ENCODE measurements at places on chromosomes 7 and 10.

DNA sequence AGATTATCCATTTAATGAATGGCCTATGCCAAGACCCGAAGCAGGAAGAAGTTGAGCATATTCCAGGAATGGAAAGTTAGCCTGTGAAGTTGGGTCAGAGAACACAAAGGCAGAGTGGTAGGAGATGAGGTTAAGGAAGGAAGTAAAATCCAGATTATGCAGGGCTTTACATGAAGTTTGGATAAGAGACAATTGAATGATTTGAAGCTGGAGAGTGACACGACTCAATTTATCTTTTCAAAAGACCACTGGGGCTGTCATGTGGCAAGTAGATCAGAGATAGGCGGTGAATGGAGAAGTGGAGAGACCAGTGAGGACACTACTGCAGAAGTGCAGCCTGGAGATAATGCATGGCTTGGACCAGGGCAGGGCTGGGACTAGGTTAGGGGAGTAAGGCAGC lies 7.2 kb upstream of the CNOT4 start:
- no peak for DNase-seq

GRCh38 chr7:138350701-138351357 lies 109.2 kb upstream of the TRIM24 start:
- no peak for DNase-seq

DNA sequence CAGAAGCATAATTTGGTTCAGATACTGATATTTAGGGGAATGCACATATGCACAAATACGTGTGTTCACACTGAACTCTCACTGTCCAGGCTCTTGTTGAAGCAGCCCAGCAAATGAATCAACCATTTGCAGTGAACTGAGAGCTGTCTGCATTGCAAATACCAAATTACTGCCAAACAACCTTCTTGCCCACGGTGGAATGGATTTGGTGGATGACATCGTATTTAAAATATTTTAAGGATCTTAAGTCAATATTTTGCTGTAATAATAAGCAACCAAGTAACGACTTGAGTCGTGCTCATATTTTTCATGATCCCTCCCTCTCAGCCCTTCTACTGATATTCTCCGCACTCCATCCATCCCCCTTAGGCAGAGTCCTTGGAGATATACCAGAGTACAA lies 107.9 kb upstream of the FEZF1 start:
- DNase-seq = no peak

GRCh38 chr7:68458010-68458908 lies 1140.0 kb upstream of the AUTS2 start:
- no peak for DNase-seq

DNA sequence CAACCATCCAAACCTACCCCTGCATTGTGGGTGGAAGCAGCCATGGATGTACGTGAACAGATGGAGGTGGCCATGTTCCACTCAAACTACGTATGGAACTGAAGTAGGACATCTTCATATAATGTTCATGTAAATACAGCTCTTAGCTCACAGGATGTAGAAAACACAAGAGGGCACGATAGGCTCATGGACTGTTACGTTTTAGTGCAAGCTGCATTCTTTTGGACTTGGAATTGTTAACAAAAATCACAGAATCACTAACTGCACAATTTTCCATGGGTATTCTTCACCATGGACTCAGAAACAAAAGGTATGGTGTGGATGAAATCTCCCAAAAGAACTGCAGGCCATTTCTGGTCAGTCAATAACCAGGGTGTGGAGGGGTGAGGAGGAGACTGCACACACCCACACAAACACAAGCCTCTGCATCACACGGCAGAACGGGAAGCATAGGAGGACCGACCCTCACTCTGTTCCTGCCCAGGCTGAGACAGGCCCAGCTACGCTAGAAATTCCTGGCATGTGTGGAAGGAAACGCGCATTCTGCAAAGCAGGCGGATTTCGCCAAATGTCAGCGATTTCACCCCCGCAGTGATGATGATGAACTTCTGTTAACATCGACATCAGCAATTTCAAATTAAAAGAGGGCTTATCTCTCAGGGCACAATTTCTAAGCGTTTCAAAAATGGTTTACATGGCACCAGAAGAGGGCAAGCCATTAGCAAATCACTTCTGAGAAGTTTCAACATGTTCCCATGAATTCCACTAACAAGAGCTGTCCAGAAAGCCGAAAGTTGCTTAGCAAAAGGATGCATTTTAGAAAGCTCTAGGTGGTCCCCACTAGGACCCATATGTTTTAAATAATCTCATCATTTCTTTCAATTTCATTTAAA lies 149.0 kb downstream of the TNS3 start:
- no peak for DNase-seq

GRCh38 chr7:46244757-46245156 lies 323.7 kb upstream of the IGFBP3 start:
- no peak for DNase-seq

GRCh38 chr7:150401861-150402631 lies 22.9 kb downstream of the ZNF775 start:
- no peak for DNase-seq

DNA sequence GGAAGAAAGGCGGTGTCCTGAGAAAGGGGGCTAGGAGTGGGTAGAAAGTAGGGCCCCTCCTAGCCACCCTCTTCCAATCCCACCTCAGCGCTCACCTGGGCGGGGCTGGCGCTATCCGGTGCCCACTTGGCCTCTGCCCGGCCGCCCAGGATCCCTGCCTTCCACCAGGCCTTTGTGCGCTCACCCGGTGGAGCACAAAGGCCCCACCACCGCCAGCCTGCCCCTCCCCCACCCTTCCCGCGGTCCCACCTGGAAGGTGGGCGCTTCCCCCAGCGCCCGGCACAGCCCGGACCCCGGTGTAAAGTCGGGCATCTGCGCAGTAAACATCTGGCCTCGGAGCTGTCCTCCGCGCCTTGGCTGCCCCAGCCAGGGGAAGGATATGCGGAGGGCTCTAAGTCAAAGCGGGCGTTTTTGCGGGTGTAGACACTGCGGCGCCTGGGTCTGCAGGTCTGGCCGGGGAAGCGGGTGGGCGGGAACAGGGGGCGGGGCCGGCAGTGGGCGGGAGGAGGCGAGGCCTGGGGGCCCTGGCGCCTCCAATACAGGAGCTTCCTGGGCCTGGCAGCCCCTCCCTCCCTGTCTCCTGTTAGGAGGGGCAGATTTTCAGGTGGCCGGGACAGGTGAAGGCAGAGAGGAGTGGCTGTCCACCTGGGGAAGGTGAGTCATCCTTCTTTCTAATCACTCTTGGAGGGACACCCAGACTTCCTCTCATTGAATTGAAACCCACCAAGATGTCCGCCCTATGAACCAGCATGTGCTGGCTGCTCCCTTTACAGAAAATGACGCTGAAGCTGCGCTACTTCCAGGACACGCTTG lies 49.3 kb downstream of the PNLIPRP2 start:
- no peak for DNase-seq

DNA sequence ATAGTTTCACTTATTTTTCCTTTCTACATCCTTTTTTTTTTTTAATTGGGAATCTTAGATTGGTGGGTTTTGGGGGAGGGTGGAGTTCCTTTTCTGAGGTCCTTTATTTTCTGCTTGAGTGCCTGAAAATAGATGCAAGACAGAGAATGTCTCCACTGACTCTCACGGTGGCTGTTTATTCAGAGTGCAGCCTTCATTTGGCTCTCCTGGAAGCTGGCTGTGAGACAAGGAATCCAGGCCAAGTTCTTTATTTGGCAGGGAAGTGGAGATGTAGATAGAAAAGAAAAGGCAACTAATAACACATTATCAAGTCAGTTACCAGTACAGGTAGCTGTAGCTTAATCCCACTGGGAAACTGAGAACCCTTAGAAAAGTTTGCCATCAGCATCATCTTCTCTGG lies 118.6 kb downstream of the CNTNAP2 start:
- DNase-seq = no peak

GRCh38 chr10:773562-774161 lies 84.2 kb upstream of the DIP2C start:
- DNase-seq = no peak

DNA sequence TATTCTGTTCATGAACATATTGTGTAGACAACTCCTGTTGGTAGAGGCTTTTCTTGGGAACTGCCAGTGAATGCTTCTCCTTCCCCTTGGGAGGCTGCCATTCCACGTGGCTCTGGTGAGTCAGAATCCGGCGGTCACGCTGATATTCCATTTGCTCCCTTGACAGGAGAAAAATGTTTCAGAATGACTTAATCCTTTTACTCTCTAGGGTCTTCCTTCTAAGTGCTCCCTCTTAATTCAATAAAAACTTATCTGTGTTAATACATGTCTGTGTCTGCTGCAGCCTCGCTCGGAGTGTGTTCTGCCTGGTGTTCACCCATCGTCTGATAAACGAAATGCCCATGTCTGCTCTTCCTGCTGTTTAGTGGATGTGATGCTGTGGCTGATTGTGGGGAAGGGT lies 278.6 kb downstream of the ARHGAP12 start:
- DNase-seq = no peak

DNA sequence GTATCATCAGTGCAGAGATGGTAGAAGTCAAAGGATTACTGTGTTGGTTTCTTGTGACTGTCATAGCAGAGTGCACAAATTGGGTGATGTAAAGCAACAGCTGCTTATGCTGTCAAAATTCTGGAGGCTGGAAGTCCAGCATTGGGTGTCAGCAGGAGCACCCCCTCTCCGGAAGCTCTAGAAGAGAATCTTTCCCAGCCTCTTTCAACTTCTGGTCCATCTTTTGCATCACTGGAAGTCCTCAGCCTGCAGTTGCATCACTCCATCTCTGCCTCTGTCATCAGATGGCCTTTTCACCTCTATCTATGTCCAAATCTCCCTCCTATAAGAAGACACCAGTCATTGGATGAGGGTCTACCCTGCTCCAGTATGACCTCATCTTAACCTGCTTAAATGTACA lies 35.8 kb upstream of the GALNTL5 start:
- DNase-seq = no peak

- DNase-seq = no peak
These were observed 245.8 kb downstream of the FRMD4A start for GRCh38 chr10:14084875-14085274.

- no peak for DNase-seq
These were observed 521 bp downstream of the LIMK1 start for GRCh38 chr7:74083928-74084721.

GRCh38 chr7:129635300-129636029 lies 23.9 kb downstream of the NRF1 start:
- DNase-seq = peak; percentile 49
